ENCODE measurements at places on chromosomes 2 and 18. TPM values are rescaled to one million over a fixed set of nuclear protein-coding genes. Genes with fewer than 3 reads are reported as not detected.

DNA sequence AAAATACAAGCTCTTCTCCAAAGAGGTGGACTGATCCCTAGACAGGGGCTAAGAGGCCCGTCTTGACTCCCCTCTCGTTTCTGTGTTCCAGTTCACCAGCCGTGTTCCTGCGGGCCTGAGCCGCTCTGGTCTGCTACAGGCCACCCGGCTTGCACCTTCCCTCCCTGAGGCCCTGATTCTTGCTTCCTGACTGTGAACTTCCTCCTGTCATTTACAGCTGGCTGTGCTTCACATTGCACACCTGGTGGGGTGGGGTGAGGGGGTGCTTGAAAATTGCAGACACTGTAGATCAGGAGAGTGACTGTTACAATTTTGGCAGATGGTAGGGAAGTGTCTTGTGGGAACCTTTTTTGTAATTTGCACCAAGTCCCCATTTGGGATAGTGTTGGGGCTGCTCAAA is 64.4 kb downstream of the TSN start:
- DNase-seq, result no peak

DNA sequence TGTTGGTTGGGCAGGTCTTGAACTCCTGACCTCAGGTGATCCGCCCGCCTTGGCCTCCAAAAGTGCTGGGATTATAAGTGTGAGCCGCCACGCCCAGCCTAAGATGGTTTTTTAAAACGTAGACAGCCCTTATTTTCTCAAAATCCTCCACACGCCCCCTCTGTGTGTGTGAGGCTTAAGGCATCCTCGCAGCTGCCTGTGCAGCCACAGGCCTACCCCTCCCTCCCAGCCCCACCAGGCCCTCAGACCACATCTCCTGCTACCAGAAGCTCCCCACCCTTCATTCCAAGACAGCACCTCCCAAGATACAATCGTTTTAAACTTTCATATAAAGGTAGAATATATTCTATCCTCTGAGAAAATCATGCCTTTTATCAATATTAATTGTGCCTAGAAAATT is 4.8 kb downstream of the ANO7 start:
- no peak for DNase-seq

The MROH2A gene
- total RNA-seq, result not detected

DNA sequence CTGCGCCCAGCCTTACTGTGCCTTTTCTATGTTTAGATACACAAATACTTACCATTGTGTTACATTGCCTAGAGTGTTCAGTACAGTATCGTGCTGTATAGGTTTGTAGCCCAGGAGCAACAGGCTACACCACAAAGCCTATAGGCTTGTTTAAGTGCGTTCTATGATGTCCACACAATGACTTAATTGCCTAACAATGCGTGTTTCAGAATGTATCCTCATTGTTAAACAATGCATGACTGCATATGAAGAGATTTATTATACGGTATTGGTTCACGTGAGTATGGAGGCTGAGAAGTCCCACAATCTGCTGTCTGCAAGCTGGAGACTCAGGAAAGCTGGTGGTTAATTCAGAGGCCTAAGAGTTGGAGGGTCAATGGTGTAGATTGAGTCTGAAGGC is 46.1 kb upstream of the MGAT4A start:
- no peak for DNase-seq

- DNase-seq, result no peak
These were observed 115.0 kb upstream of the LHCGR start for GRCh38 chr2:48870503-48870902.

The RNF125 gene
- 19.6 TPM for total RNA-seq

The NEU2 gene
- total RNA-seq, result not detected

DNA sequence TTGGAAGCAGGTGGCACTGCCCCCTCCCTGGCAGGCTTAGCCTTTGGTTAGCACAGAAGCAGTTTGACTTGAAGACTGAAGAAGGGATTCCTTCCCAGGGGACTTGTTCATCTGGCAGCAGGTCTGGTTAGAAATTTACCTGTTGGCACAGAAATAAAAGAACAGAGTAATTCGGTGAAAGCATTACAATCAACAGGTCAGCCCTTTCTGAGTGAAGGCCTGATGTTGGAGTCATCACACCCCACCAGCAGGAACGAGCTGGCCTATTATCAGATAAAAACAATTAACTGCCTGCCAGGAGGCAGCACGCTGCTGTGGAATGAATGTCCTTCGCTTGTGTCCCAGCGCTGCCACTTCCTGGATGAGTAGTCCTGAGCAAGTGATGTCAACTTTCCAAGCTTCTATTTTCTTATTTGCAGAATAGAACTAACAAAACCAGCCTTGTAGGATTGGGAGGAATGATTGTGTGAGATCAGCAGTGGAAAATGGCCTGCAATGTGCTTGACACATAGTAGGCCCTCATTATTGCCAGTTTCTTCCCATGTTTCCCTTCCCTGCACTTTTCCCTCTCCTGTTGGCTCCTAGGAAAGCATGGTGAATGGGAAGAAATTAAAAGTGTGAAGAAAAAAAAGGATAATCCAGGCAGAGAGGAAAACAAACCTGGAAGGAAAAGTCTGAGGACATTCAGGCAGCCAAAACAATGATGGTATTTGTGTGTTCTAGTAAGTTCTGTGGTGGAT is 29.0 kb downstream of the LGALSL start:
- peak; percentile 76 for DNase-seq

The STARD6 gene
- not detected for total RNA-seq

DNA sequence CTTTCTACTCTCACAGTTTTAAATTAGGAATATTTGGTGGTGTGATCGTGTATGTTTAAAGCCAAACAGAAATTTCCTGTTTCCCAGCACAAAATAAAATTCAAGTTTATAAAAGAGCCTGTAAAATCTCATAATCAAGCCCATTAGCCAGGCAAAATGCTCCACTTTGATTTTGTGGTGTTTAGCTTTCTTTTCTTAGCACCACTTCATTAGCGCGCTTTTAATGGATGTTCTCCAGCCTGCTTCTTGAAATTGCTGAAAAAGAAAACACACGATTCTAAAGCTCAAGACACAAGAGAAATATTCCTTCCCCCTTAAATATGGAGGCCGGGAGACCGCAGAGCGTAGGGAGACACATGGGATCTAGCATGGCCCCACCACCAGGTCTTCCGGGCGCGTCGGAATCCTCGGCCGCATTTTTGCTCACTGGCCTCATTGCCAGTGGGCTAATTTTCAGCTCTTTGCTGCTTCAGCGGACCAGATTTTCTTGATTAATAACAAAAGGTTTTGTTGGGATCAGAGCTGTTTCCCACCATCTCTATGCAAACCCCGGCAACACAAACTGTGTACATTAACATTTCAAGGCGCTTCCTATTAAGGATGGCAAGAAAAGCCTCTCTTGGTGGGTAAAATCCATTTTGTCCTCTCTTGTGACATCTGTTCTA is 40.4 kb upstream of the ID2 start:
- no peak for DNase-seq

GRCh38 chr2:34001557-34001956 is 402.5 kb upstream of the FAM98A start:
- DNase-seq, result no peak

GRCh38 chr2:158143703-158144360 is 42.2 kb downstream of the UPP2 start:
- no peak for DNase-seq

DNA sequence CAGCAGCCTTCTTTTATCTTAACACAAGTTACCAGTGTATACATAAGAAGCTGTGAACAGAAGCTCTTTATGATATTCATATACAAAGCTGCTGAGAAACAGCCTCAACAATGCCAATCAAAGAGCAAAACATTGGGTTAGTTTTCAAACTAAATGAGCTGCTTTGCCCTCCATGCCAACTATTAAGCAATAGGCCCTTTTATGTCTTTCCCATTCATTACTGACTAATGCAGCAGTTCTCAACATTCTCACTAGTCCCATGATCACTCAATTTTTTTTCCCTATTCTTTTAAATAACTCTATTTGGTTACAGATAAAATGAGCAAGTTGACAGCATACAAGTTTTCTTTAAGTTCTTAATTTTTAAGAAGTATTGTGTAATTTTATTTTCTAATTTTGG is 57.9 kb upstream of the FRZB start:
- no peak for DNase-seq

DNA sequence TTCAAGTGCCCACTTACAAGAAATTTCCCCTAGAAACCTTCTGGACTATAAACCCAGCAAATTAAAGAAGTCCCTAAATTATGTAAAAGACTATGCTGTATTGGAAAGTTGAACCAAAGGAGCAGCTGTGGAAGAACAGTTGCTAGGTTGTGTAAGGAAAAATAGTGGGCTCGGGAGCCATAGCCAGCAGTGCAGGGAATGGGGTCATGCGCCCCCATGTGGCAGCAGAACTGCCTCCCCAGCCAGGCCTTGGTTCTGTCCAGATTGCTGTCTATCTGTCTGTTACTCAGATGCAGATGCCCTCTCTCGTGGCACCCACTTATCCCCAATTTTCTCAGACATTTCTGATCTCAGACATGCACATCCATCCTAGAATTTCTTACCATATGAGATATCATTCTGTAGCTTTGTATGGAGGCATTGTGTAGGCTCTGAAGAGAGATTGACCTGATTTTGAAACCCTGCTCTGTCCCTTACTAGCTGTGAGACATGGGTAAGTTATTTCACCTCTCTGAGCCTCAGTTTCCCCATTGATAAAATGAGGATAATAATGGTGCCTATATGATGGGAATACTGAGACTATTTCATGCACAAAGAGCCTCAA is 258.3 kb downstream of the SS18 start:
- DNase-seq, result no peak

The RFTN2 gene
- 9.9 TPM for total RNA-seq

The GCKR gene
- total RNA-seq, result not detected

- no peak for DNase-seq
These were observed 3.5 kb downstream of the EML6 start for GRCh38 chr2:54726940-54727339.

The SNTG2 gene
- total RNA-seq, result 1.8 TPM

The KCNS3 gene
- total RNA-seq, result 76.7 TPM

- DNase-seq, result no peak
These were observed 196.8 kb downstream of the MCFD2 start for GRCh38 chr2:46718784-46719183.

The LYG1 gene
- 3.8 TPM for total RNA-seq

The DSG2 gene
- 173 TPM for total RNA-seq

GRCh38 chr18:484749-485464 is 15.6 kb downstream of the COLEC12 start:
- DNase-seq, result no peak

DNA sequence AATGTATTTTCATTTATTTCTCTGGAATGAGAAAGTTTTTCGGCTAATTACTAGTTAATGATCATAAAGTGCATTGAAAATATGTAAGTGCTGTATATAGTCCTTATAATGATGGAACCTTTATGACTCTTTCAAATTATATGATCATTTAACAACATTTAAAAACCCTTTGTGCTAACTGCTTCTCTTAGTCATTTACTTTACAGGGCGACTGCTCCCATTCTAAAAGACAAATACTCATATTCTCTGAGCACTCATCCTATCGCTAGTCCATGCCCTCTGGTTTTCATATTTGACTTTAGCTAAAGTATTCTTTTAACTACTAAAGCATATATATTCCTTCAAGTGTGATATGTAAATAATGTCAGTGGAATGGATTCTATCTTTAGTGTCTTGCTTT is 168.2 kb downstream of the CDH7 start:
- DNase-seq, result no peak

- DNase-seq, result no peak
These were observed 1069.2 kb upstream of the CHAC2 start for GRCh38 chr2:52698408-52698807.

The NGEF gene
- total RNA-seq, result 88.1 TPM

All from Peyer's patch (tissue), 4 donors.